ENCODE measurements at places on chromosomes 4 and X.

DNA sequence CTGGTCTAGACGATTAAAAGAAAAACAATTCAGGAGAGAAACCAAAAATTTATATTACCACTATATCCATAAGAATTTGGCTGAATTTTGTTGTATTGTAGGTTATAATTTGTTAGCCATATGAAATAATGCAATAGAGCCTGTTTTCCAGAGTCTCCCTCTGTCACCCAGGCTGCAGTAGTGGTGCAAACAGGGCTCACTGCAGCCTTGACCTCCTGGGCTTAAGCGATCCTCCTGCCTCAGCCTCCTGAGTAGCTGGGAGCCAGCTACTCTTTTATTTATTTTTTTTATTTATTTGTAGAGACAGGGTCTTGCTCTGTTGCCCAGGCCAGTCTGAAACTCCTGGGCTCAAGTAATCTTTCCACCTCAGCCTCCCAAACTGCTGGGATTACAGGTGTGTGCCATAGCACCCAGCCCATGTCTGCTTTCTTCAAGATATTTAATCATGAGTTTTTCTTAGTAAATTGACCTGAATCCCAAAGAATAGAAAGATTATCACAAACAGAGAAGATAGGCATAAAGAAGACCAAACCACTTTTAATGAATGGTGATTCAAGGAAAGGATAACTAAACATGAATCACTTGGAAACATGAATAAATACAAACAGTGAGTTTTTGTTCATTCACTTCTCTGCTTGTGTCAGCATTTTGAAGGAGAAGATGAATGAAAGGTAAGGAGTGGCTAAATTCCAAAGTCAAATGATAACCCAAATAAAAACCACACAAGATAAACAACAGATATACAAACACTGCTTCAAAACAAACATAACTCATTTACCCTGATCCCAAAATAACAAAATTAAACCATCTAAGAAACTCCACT is 82.1 kb downstream of the PPP3CA start:
- DNase-seq = no peak

GRCh38 chrX:39808471-39808917 is 289.3 kb downstream of the BCOR start:
- DNase-seq = no peak

GRCh38 chr4:71711985-71712348 is 71.9 kb downstream of the GC start:
- no peak for DNase-seq

GRCh38 chrX:69615779-69616456 is at the start of gene EDA:
TSS of gene EDA (plus strand) at chrX:69616113.
- peak; percentile 77 for DNase-seq

DNA sequence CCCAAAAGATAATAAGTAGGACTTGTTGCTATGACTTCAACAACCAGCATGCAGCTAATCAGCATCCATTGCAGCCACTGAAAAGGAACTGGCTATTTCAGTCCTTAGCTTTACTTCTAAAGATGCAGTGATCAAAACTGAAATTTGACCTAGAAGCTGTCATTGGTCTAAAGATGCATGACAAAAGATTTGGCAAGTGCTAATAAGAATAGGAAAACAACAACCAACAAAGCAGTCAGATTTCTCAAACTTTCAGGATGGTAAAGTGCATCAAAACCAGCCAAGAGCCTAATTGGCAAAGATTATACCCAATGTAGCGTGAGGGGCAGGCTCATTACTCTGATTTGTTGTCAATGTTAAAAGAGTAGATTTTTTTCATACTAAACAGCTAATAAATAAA is 77.1 kb upstream of the WDR17 start:
- no peak for DNase-seq

DNA sequence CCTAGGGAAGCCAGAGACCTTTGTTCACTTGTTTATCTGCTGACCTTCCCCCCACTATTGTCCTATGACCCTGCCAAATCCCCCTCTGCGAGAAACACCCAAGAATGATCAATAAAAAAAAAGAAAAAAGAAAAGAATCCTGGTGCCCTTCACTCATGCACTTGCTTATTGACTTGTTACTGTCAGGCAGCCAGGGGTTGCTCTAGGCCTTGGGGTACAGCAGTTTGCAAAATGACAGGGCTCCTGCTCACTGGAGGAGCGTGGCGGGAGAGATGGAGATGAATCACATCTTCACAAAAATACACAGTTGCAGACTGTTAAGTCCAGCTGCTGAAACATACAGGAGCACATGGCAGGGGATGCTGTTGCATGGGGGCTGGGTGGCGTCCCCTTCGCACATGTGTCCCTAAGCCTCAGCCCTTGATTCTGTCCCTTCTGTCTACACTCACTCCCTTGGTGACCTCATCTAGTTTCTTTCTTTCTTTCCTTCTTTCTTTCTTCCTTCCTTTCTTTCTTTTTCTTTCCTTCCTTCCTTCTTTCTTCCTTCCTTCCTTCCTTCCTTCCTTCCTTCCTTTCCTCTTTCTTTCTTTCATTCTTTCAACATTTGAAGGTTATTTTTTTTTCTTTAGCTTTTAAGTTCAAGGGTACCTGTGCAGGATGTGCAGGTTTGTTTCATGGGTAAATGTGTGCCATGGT is 16.9 kb upstream of the TMEM271 start:
- no peak for DNase-seq

- no peak for DNase-seq
These were observed 7.6 kb downstream of the PDE6B start for GRCh38 chr4:632926-633325.

DNA sequence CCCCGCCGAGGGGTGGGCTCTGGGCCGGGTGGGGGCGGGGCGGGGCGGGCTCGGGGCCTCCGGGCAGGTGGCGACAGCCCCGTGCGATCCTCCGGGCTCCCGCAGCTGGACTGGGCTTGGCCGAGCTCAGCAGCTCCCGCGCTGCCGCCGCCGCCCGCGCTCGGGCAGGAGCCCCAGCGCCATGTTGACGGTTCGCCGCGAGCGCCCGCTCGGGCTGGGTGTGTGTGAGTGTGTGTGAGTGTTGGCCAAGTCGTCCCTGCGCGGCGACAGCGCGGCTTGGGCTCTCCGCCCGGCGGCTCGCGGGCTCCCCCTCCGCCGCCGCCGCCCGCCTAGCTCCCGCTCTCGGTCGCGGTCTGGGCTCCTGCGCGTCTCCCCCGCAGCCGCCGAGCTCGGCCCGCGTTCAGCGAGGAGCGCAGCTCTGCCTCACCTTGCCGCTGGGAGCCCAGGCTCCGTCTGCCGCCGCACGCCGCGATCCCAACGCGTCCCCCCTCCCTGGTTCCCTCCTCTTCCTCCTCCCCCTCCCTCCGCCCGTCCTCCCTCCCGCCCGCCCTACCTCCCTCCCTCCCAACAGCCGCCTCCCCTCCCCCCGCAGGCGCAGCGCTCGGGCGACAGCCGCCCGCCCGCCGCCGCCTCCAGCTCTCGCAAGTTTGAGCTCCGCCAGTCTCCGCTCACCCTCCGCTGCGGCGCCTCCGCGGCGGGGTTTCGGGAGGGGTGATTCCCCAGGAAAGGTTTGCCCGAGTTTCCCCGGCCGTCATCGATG is at the start of gene BCOR:
TSS of gene BCOR (minus strand) at position 455 of the 760 bp plus-strand sequence. CDS start 20,029 bp downstream, outside the sequence.
- peak; percentile 88 for DNase-seq

- no peak for DNase-seq
These were observed 177.5 kb downstream of the ZIC3 start for GRCh38 chrX:137743414-137743813.

DNA sequence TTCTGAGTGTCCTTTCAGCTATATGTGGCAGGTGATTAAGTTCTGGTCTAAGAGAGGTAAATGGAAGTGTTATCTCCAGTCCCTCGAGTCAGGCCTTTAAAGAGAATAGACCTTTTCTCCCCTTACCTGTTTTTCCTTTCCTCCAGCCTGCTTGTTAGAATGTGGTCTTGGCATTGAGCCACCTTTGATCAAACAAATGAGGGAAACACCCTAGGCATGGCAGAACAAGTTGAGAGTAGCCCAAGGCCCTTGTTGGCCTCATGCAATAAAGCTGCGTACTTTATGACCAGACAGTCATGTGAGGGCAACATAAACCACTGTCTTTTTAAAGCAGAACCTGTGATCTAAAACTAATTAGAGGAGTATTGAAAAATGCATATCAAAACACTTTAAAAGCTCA is 13.2 kb upstream of the IL13RA2 start:
- no peak for DNase-seq

GRCh38 chr4:189845145-189845846 is 95.4 kb upstream of the FRG1 start:
- no peak for DNase-seq

DNA sequence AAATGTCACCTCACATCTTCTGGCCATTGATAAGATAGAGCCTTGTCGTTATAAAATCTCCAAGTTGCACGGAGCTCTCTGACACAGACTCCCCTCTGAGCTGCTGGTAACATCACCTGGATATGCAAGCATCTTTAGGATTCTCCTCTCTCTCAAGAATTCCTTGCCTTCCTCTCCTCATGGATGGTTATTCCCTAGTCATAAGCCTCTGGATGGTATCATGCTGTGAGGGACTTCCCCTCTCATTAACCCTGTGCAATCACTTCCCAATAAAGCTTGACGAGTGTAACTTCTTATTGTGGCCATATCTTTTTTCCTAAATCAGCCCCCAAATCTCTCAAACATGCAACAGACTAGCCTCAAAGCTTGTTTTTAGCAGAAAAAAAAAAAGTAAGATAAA is 1057.0 kb upstream of the SLIT2 start:
- no peak for DNase-seq

DNA sequence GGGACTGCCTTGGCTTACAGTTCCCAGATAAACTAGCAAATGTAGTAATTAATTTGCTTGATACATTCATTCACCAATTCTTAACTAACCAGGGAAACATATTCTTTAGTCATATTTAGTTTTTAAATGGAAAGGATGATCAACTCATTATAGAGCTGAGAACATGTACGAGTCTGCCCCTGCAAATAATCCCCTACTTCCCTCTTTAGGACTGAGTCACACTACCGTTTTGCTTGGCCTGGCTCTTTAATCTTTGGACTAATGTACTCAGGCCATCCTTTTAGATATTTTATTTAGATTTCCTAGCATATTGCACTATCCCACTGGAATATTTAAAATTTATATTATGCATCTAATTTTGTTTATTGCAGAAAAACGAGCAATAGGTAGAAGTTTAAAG is 105.5 kb upstream of the LCORL start:
- no peak for DNase-seq

DNA sequence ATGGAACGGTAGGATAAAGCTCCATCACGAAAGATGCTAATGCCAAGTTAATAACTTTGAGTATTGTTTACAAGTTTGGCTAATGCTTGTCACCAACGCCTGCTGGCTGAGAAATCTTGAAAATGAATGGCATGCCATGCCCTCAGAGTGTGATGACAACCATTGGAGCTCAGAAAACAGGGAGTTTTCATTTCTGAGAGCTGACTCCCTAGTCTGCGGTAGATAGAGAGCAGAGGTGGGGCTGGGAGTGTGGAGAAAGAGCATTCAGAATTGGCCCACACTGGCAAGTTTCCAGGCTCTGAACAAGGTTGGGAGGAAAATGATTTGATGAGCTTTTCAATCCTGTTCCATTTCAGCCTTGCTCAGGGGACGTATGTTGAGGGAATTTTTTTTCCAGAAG is 183.9 kb downstream of the CPEB2 start:
- no peak for DNase-seq

GRCh38 chr4:70197842-70198241 is 2.3 kb downstream of the ODAM start:
- DNase-seq = no peak

GRCh38 chr4:104022226-104022625 is 302.4 kb upstream of the TACR3 start:
- no peak for DNase-seq

- no peak for DNase-seq
These were observed 152.3 kb upstream of the BMP3 start for GRCh38 chr4:80878218-80878617.

- DNase-seq = no peak
These were observed 12.2 kb upstream of the SYP start for GRCh38 chrX:49212209-49212608.

DNA sequence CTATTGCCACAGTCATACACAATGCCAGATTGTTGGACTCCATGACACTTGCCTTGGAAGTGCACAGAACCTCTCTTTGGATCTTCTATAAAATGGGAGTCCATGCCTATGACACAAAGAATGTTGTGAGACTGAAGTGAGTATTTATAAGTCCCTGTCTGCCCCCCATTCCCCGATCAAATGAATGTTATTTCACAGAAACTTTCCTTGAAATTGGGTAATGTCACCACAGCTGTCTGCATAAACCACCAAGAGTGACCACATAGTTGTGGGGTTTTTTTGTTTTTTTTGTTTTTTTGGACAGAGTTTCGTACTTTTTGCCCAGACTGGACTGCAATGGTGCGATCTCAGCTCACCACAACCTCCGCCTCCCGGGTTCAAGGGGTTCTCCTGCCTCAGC is 27.1 kb upstream of the REST start:
- no peak for DNase-seq

GRCh38 chrX:4994855-4995254 is 1233.8 kb downstream of the NLGN4X start:
- no peak for DNase-seq

DNA sequence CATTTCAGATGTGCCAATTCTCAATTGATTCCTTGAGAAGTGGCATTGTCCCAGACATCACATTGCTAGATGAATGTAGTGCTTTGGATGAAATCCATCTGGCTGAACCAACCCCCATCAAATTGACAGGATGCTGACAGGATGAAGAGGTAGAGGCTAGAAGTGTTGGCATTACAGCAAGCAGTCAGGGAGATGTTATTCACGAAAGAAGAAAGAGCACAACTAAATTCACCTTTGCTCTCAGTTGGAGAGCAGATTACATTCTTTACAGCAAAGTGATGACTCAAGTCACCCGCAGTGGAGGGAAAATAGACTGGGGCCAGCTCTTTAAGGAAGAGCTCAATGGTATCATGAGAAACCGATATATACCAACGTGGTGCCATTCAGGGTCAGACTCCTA is 259.6 kb downstream of the C4orf33 start:
- DNase-seq = no peak

DNA sequence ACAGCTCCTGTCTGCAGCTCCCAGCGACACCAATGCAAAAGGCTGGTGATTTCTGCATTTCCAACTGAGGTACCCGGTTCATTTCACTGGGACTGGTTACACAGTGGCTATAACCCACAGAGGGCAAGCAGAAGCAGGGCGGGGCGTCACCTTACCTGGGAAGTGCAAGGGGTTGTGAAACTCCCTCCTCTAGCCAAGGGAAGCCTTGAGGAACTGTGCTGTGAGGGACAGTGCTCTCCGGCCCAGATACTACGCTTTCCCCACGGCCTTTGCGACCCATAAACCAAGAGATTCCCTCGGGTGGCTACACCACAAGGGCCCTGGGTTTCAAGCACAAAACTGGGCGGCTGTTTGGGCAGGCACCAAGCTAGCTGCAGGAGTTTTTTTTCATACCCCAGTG is 218.9 kb downstream of the PPP3CA start:
- no peak for DNase-seq

GRCh38 chr4:42216664-42217063 is 64.2 kb upstream of the BEND4 start:
- DNase-seq = no peak
